ENCODE measurements at places on chromosomes 4 and X.

GRCh38 chrX:98605941-98606340 lies 1722.2 kb downstream of the RPA4 start:
- DNase-seq: no peak

GRCh38 chr4:8740666-8741395 lies 130.8 kb downstream of the HMX1 start:
- DNase-seq: no peak

DNA sequence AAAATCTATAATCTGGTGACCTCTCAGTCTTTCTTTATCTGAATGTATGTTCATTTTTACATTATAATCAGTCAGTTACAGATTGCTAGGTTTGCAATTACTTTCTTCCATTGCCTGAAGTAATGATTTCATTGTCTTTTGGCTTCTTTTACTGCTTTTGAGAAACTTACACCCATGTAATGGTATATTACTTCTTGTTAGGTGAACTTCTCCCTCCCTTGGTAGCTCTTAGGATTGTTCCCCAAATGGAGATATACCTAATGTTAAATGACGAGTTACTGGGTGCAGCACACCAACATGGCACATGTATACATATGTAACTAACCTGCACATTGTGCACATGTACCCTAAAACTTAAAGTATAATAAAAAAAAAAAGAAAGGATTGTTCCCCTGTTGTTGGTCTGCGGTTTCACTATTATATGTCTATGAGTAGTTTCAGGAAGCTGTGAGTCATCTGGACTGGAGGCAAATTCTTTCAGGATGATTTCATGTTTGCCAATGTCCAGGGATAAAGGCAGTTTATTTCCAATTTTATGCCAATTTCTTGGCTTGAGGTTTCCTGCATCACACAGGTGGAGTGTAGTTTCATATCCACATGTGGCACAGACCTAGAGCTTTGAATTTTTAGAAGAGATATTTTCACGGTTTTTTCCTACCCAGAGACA lies 21.8 kb downstream of the SPANXC start:
- DNase-seq: no peak

DNA sequence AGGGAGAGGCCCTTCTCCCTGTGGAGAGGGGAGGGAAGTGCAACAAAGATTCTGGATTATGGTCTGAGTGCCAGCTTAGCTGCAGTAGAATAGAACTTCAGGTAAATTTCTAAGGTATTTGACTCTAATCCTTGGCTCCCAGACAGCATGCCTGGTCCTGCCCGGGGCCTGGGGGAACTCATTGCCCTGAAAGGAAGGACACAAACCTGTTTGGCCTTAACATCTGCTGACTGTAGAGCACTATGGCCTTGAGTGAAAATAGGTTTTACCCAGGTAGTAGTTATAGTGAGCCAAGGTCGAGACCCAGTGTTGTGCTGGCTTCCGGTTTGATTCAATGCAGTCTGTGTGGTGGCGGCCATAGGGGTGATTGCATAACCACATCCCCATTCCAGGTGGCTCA lies 64.4 kb downstream of the RPS6KA6 start:
- no peak for DNase-seq

- DNase-seq: no peak
Measured at GRCh38 chrX:78603908-78604307, 55.2 kb downstream of the RTL3 start.

DNA sequence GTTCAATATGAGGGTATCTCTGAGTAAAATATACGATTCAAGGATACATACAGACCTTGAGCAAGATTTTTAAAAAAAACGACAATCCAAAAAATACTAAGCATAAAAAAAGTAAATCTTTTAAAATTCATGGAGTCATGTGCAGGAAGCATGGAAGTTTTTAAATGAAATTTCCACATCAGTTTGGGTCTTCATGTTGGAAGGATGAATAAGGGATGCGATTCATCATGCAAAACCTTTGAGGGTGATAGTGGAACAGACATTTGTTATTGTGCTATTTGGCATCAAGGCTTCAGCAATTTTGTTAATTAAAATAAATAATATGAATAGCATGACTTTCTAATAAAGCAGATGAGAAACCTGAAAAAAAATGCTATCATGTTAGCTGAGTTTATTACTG lies 815.0 kb upstream of the PCDH10 start:
- no peak for DNase-seq

DNA sequence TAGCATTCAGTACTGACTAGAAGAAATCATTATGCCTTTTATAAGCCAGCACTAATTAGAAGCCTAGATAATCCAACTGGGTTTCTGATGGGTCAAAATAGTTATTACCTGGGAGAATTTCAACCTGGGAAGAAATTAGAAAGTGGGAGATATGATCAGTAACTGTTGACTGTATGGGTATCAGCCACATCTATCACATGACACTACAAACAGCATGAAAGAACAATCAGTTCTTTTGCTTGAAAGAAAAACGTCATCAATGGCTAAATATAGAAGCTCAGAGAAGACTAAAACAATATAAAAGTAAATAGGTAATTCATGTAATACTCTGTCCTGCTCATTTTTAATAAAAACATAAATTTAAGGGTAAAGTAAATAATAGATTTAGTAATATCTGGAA lies 145.1 kb downstream of the CAMK2D start:
- DNase-seq: no peak

DNA sequence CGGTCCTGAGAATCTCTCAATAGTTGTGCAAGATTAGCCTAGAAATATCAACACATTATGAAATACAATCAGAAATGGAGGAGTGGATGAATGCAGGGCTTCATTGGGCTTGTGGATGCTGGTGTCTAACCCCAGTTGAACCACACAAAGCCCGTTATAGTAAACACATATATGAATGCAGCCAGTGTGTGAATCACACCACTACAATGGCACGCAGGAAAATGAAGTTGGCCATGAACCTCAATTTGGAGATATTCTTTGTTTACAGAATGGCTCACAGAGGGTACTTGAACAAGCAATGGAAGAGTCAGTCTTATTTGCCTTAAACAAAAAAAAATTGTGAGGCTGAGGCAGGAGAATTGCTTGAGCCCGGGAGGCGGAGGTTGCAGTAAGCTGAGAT lies 57.8 kb downstream of the SOD3 start:
- DNase-seq: no peak

DNA sequence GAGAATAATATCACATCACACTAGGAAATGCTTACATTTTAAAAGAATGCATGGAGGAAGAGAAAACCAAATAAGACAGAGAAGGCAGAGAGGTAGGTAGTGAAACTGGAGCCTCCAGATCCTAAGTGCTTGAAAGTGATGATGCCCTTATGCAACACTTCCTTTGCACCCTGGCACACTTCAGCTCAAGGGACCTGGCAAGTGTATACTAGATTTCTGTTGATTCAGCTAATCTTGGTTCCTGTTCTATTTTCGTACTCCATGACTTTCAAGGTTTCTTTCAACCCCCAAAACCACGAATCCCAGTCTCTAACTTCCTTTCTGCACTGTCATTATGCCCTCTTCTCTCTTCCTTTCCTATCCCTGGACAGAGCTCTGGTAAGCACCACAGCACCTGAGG lies 36.9 kb upstream of the SH3KBP1 start:
- DNase-seq: no peak

GRCh38 chrX:15930585-15930984 lies 76.0 kb upstream of the AP1S2 start:
- no peak for DNase-seq

GRCh38 chr4:26525771-26526150 lies 35.5 kb upstream of the CCKAR start:
- DNase-seq: no peak

DNA sequence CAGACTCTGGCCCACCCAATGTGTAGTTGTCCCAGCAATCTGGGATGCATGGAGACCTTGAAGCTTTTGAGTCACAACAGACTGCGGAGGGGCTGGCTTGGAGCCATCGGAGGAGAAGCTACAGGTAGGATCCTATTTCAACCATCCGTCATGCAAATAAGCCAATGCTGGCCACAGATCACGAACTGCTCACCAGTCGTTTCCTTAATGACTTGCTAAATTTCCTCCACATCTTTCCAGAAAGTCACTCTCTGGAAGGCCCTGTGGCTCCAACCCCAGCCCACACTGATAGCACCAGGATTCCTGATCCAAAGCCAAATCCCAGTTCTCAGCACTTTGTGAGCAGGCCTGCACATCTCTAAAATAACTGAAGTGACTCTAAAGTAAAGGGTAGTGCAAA lies 321.3 kb downstream of the RAB28 start:
- DNase-seq: no peak

GRCh38 chr4:138643827-138644226 lies 371.8 kb upstream of the NOCT start:
- DNase-seq: no peak

DNA sequence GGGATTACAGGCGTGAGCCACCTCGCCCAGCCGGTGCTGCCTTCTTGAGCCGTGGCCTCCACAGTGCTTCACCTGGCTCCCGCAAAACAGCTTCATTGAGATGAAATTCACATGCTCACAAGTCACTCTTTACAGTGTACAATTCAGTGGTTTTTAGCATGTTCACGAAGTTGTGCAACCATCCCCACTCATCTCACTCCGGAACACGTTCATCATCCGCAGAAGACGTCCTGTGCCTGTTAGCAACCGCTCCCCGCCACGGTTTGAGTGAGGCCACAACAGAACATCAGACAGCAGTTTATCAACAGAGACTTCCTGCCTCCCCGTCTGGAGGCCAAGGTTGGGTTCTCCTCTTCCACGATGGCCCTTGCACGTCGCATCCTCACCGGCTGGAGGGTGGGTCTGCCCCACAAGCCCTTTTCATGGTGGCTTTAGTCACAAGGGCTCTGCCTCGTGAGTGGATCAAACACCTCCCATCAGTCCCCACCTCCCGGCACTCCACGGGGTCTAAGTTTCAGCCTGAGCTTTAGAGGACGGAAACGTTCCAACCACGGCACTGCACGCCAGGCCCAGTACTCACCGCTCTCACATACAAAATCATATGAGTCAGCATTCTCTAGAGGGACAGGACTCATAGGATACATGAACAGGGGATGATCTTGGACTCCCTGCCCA lies 29.6 kb upstream of the SPON2 start:
- DNase-seq: no peak

- DNase-seq: no peak
Measured at GRCh38 chrX:34509394-34509793, 147.7 kb downstream of the TMEM47 start.

DNA sequence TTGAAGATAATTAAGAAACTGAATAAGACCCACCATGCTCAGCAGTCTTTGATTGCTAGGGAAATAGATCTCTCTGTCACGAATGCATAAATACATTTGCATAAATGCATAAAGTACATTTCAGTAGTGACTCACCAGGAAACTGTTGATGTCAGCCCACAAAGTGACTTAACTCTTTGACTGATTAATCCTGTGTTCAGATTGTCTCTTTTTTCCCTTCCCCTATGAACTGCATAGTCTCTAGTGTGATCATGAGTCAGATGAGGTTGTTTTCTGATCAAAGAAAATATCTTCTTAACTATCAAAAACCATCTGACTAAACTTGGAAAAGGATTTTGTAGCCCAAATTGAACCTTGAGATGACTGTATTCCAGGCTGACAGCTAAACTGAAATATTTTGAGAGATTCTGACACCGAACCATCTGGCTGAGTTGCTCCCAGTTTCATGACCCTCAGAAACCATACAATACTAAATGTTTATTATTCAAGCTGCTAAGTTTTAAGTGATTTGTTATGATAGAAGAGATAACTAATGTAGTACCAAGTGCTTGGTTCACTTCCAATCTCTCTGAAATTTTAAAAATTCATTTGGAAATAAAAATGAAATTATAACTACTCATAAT lies 1381.5 kb upstream of the AGA start:
- DNase-seq: no peak

DNA sequence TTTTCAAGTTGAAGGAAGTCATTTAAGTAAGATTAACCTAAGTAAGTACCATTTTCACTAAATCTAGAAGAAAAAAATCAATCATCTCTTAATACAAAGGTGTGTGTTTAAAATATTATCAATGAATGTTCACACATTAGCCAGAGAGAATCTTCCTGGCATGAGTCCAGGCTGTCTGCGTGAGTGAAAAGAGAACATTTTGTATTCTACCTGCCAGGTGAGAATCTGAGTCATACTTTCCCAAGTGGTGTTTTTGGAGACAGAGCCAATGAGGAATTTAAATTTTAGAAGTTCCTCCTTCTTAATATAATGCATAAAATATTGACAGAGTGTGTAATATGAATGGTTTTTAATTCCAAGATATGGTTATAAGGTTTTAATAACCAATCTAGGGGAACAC lies 371.8 kb upstream of the NR3C2 start:
- no peak for DNase-seq

DNA sequence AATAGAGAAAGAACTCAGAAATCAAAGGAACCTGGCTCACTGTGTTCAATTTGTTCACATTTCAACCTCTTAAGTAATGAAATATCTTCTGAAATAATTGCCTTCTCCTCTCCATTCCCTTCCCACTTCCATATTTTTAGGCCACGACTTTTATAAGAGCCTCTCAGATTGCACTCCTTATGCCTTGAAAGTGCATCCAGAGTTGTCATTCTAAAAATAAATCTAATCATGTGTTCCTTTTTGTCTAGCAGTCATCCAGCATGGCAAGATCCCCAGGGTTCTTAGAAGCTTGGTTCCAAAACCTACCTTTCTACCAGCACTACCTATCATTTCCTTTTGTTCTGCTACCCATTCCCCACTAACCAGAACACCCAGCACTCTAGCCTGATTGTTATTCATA lies 42.4 kb upstream of the RPA4 start:
- DNase-seq: no peak

DNA sequence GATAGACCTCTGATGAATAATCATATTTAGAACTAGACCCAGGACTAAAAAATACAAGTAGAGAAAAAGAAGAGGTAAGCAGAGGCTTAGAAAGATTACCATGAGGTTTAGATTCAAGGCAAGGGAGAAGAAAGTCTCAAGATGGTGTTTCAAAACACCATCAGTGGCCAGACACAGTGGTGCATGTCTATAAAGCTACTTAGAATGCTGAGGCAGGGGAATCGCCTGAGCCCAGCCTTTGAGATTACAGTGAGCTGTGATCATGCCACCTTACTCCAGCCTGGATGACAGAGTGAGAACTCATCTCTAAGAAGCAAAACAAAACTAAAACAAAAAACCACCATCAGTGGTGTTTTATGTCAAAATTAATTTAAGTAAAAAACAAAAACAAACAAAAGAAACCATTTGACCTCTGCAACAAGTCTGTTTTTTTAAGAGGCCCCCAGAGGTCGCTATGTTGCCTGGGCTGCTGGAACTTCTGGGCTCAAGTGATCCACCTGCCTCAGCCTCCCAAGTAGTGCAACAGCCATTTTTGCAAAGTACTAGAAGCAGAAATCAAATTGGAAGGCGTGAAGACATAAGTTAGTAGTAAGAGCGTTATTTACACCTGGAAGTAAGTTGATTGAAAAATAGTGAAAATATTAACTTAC lies 784.3 kb downstream of the ADGRL3 start:
- no peak for DNase-seq

DNA sequence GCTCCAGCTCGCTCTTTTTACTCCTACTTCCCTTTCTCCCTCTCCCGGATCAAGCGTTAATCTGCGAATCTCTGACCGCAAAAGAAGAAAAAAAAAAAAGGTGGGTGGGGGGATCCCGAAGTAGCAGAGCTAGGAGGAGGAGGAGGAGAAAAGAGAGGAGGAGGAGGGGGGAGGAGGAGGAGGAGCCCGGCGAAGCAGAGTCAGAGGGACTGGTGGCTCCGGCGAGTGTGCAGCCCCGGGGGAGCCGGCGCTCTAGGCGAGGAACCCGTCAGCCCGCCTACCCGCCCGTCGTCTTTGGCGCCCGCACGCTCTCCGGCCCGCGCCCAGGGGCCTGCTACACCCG lies at the start of gene NHSL2:
NHSL2 (plus strand) TSS at position 203 of the 343 bp plus-strand sequence.
- no peak for DNase-seq

Data from NCI-H446 treated with DMSO at 0.1 percent for 48 hours (cell line).